ENCODE measurements at places on chromosomes 1 and 21.

GRCh38 chr1:15531003-15531402 lies 4.4 kb downstream of the DNAJC16 start:
- DNase-seq, result no peak

GRCh38 chr1:79981481-79981880 lies 975.0 kb upstream of the ADGRL4 start:
- no peak for DNase-seq

- no peak for DNase-seq
Measured at GRCh38 chr1:154925335-154926170, 11.0 kb downstream of the PMVK start.

GRCh38 chr1:204017032-204017431 lies 55.9 kb upstream of the SOX13 start:
- no peak for DNase-seq

DNA sequence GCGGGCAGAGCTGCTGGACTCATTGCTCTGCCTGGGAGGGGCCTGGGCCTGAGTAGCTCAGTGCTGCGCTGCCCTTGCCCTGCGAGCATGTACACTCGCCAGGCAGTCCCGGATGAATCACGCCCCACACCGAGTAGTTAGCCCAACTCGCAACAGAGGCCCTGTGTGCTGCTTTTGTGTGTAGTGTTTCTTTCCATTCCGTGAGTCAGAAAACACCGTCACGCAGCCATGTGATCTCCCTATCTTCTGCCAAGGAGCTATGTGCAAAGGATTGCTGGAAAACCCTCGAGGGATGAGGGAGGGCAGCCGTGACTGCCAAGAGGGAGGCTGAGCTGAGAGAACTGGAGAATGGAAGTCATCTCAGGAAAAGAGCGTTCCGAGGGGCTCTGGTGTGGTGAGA lies 37.3 kb downstream of the NENF start:
- peak; percentile 99 for DNase-seq

- peak; percentile 10 for DNase-seq
Measured at GRCh38 chr21:32611471-32611997, 643 bp downstream of the CFAP298 start.

DNA sequence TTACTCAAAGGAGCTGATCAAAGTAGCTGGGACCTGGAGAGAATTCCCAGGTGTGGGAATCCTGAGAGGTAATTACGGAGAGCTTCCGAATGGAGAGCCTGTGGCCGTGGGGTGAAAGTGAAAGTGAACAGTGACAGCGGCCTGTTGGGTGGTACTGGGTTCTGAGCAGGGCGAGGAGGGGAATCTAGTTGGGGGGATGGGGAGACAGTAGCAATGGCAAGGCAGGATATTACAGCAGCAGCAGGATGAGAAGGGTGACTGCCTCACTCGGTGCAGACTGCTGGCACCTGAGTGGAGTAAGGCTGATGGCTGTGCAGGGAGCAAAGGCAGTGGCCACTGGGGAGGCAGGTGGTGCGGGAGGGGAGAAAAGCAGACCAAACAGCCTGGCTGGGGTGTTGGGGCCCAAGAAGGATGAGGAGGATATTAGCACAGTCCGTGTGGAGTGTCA lies 70.3 kb upstream of the PRDX6 start:
- DNase-seq, result no peak

DNA sequence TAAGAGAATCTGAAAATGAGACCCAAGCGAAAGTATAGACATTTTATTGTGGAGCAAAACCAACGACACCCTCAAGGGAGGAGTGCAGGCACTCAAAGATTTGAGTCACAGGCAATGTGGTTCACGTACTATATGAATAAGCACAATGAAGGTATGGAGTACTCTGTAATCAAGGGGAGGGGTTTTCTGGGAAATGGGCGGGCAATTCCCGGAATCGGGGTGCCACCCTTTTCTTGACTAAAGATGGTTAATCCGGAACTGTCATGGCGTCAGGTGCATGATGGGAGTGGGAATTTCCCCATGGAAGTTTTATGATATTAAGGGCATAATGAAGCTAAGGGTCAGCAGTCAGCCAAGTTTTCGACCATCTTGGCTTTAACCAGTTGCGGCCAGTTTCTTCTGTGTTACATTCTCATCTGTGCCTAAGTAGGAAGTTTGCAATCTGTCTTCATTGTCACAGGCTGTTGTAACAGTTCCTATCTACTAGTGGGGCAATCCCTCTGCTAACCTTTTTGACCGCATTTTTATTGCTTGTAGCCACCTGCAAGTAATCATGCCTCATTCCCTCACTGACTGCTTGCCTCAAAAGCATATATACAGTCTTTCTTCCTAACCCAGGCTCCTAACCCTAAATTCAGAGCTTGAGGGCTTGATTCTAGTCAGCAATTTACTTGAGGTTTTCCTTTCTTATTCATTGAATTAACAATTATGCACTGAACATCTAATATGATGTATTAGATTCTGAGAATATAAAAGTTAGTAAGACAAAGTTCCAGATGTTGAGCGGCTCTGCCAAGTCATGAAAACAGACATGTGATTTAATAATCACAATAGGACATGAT lies 775 bp upstream of the AIM2 start:
- peak; percentile 43 for DNase-seq

- peak; percentile 40 for DNase-seq
Measured at GRCh38 chr1:172537366-172537765, 4.4 kb downstream of the SUCO start.

DNA sequence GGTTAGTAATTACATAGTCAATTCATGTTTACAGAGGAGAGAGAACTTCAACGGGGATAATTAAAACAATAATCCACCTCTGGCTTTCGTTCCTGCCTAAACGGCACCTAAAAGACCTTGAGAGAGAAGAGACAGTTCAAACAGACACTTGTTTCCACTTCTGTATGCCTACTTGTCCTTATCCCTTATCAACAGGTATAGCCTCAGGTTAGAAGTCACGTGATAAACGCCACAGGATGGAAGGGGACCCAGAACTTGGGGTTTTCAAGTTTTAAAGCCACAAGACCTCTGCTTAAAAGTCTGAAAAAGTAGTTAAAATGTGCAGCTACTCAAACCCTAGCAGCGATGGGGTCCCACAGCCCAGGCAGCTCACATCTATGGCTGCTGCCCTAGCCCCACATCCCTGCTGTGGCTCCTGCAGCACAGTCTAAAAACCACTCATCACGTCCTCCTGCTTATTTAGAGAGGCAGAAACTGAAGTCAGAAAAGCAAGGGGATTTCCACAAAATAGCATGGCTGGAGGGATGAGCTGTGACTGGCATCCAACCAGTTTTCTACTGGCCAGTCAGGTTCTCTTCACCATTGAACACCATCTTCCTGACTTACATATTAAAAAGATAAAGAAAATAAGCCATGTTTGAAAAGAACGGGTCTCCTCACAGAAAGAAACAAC lies 51.2 kb upstream of the SEC16B start:
- no peak for DNase-seq

- no peak for DNase-seq
Measured at GRCh38 chr1:11144570-11145256, 44.4 kb upstream of the ANGPTL7 start.

DNA sequence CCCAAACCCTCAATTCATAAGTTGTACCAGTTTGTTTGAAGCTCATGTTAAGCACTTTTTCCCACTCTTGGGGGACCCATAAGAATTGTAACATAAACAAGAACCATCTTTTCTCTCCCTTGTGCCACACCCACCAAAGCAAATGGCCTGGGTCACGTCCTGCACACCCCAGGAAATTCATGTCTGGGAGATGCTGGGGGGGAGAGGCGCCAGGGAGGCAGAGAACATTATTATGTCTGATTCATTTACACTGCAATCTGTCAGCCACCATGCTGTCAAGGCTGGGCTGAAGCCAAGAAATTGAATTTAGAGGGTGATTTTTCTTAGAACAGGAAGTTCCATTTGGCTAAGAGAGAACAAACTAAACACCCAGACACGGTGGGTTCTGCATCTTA lies 37.2 kb upstream of the IPO9 start:
- DNase-seq, result peak; percentile 77

GRCh38 chr1:18581420-18581880 lies 49.2 kb upstream of the PAX7 start:
- DNase-seq, result peak; percentile 8

- no peak for DNase-seq
Measured at GRCh38 chr1:18302788-18303413, 177.8 kb upstream of the KLHDC7A start.

GRCh38 chr1:198281911-198282310 lies 125.1 kb downstream of the NEK7 start:
- DNase-seq, result no peak

DNA sequence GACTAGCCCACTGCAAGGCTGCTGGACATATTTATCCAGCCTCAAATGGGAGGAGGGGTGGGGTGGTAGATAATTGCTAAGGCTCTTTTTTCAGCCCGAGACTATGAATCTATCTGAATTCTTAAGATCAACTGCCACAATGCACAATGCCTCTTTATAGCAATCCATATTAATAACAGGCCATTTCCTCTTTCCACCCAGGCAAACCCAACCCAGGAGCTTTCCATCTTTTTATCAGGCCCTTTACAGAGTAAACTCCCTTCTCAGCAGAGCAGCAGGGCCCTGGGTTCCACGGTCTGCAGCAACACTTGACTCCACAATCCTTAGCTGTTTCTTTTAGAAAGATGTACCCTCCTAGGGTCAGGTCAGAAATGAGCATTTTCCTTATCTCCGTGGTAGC lies 806 bp downstream of the DDOST start:
- no peak for DNase-seq

DNA sequence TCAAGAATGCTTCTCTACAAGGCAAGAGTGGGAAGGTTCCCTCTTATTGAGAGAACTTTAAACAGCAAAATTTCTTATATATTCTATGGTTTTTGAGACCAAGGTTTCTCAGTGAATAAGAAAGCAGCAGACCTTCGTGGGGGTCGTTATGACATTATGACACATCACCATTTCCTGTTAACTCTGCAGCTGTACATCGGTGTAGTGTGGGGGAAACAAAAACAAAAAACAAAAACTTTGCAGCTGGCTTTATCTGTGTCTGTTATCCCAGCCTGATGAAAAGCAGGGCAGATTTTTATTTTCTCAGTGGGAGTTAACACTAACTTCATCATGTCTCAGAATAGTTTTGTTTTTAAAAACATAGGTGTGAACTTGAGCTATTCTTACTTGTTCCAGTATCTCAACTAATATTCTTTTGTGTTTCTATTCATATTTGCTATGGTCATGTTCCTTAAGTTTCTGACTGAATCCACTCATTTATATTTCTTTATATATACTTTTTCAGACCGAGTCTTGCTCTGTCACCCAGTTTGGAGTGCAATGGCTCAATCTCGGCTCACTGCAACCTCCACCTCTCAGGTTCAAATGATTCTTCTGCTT lies 2.1 kb downstream of the SDE2 start:
- peak; percentile 61 for DNase-seq

GRCh38 chr1:243260221-243260880 lies 4.5 kb downstream of the SDCCAG8 start:
- no peak for DNase-seq

GRCh38 chr1:186985889-186986491 lies 157.2 kb downstream of the PLA2G4A start:
- peak; percentile 74 for DNase-seq

DNA sequence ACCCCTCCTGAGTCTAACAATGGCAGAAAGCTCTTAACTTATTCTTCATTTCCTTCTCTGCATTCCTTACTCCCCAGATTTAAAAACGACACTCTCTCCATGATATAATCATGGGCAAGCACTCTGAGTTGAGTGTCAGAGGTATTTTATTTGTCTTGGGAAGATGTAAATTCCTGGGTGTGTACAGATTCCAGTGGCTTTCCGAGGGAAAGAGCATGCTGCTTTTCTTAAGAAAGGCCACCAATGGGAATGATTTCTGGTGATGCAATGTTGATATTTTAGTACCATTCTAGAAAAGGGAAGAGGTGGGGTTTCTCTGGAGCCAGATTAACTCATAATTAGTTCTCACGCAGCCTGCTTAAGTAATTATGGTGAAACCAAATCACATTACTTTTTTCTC lies 47.8 kb upstream of the BTG3 start:
- no peak for DNase-seq

- no peak for DNase-seq
Measured at GRCh38 chr1:246934765-246935164, 3.0 kb upstream of the AHCTF1 start.

DNA sequence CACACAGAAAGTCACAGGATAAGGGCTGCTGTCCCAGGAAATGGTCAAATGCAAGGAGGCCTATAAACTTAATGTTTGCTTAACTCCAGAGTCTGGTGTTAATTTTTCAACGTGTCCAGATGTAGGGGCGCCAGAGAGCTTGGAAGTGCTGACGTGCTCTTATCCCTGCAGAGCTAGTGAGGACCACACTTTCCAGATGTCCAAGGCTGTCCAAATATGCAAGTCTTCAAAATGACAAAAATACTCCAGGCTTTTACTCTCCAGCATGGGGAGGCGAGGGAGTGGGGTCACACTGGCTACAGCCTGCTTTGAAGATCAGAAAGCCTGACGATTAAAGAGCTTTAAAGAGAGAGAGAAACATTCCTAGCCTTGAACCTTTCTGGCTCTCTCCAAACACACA lies 57.6 kb downstream of the ABCA4 start:
- DNase-seq, result peak; percentile 72

DNA sequence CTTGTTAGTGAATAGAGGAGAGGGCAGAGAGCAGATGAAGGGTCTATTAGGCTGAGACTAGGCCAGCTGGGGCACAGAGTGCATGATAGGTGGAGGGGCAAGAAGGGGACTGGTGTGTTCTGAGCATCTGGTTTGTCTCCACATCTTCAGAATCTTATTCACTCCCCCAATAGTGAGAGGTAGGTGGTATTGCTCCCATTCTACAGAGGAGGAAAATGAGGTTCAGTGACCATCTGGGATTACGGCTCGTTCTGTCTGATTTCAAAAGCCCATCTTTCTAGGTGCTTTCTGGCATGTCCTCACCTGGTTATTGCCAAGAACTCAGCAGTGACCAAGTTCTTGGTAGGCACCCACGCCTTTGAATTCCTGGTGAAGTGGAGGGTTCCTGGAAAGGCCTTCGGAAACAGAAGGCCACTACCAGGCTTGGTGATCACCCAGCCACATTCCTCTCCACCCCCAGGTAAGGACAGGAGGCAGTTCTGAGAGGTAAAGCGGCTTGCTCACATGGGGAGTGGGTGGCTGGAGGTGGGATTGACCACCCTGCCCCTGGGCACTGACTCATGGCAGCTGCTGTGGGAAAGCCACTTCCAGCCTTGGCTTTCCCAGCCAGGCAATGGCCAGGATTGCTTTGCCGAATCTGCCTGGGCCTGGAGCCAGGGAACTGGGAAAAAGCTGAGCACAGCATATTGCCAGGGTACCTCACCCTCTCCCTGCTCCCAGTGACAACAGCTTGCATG lies 18.8 kb upstream of the CITED4 start:
- DNase-seq, result no peak
